Inflammatory macrophage treated with lipopolysaccharide for 4 hours (primary cell): ENCODE measurements at places on chromosomes 3 and 15.

- DNase-seq, result no peak
Measured at GRCh38 chr15:27427276-27427675, 456.3 kb downstream of the GABRG3 start.

DNA sequence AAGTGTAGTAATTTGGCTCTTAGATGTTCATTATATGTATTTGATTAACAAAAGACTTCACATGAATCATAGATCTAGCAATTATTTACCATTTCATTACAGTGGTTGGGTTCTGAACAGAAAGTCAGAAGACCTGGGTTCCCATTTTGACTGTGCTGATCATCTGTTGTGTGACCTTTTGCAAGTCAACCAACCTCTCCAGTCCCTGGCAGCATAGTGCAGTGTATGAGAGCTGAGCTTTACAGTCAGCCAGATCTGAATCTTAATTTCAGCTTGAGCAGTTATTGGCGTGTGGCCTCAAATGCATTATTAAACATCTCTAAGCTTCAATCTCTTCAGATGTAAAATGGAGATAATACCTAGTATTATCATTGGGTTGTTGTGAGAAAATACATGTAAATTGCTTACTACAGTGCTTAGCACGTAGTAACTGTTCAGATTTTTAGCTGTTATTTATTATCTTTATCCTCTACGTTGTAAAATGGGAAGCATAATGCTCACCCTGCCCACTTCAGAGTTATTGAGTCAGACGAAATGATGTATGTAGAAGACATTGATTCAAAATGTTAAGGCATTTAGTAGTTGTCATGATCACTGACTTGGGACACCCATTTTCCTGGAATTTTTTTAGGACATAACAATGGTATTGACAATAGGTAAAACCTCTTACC is 104.0 kb downstream of the KLHL25 start:
- DNase-seq, result peak; percentile 65

DNA sequence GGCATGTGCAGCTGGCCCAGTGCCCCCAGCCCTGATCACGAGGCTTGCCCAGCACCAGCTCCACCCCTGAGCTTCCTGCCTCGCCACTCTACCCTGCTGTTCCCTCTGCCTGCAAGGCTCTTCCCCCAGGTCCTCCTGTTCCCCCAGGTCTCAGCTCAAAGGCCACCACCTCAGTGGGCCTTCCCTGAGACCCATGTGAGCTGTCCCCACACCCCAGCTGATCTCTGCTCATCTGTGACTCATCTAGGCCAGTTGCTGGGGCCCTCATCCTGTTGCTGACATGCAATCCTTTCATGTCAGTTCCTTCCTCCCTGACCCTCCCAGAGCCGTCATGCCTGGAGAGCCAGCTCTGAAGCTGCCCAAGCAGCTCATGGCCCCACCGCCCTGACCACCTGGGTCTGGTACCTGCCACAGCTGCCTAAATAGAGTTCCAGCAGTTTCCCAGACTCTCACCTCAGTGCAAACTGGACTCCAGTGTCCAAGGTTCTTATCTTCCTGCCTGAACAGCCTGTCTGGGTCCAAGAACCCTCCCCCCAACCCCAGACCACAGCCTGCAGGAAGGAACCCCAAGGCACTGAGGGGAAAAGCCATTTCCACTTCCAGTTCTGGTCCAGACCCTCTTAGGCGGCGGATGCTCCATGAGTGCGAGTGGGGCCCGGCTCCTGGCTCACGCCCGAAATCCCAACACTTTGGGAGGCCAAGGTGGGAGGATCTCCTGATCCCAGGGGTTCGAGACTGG is 116.6 kb upstream of the IQSEC1 start:
- DNase-seq, result peak; percentile 66

DNA sequence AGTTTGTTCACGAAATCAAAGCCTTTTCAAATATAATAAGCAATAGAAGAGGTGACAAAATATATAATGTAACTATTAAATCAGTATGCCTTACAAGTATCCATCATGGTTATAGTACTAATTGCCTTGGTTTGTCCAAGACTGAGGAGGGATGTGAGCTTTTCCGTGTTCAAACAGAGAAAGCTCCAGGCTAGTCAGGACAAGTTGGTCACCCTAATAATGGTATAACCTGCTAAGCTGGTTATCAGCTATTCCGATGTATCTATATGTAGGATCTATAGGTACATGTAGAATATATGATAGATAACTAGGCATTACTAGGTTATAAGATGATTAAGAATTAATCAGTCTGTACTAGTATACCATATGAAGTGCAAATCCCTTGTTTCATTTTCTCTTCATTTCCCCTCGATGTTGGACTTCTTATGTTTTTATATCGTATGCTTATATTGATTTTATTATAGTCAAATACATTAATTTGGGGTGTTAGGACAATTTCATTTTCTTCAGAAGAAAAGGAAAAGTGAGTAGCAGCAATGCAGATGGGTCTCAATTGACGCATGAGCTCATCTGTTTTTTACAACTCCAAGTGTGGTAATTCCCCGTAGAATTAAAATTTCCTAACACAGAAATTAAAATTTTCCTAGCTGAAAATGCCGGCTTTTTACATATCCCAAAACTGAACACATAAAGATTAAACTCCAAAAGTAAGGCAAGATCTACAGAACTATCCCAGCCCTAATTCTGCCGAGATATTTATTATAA is 419.1 kb downstream of the TIGIT start:
- DNase-seq, result no peak

- DNase-seq, result no peak
Measured at GRCh38 chr15:101808201-101808600, 3.8 kb upstream of the OR4F15 start.

DNA sequence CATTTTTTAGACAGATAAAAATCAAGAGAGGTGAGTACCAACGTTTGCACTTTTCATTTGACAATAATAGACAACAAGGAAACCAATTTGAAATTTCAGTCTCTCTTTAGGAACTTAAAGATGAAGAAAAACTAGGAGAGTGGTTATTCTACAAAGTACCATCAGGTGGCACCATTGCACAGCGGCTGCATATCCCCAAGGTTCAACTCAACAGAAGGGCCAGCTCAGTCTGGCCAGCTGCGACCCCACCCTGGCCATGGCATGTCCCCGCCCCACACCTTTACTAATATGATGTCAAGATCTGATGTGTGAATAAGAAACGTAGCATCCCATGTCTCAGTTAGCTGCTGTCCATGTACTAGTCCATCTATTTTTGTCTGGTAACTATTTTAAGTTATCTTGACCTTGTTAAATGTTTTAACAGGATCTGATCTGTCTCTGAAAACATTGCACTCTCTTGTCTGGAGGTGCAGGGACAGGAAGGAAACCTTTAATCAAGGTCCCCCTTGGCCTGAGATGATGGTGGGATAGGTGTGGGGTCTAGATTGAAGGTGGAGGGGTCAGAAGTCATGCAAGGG is 35.5 kb upstream of the CGNL1 start:
- DNase-seq, result peak; percentile 49

GRCh38 chr3:29805757-29806156 is 524.9 kb downstream of the RBMS3 start:
- no peak for DNase-seq

- DNase-seq, result peak; percentile 6
Measured at GRCh38 chr15:62392376-62392775, 227.3 kb upstream of the C2CD4B start.

- DNase-seq, result no peak
Measured at GRCh38 chr15:50702762-50703334, 16.3 kb upstream of the TRPM7 start.

DNA sequence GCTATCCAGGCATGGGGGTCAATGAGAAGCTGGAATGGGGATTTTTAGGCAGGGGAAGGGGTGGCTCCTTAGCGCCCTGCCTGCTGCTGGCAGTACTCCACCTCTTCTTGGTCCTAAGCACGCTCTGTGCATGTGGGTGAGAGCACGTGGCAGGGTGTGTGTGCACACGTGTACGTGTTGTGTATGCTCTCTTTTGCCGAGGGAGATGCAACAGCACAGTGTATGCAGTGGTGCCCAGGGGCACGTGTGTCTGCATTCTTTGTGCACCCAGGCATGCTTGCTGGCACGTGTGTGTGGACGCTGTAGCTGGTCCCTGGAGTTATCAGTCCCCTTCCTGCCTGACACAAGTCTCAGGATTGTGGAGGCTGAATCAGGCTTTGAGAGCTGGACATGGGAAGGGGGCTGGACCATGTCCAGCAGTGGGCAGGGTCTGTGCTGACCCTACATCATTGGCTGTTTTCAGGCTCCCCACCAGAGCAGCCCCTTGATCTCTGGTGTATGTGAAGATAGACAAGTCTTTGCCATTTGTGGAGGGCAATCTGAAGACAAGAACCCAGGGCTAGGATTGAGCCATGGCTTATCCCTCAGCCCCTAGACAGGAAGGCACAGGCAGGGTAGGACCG is 1.9 kb upstream of the CAMKV start:
- no peak for DNase-seq

GRCh38 chr15:62147551-62147950 is 17.5 kb downstream of the C2CD4B start:
- DNase-seq, result no peak
